ENCODE measurements at places on chromosomes 6 and 20.

GRCh38 chr6:105932440-105932839, 153.7 kb upstream of the PRDM1 start:
- DNase-seq = no peak

- DNase-seq = no peak
Observed at GRCh38 chr20:33602826-33603590, 59.1 kb upstream of the C20orf144 start.

DNA sequence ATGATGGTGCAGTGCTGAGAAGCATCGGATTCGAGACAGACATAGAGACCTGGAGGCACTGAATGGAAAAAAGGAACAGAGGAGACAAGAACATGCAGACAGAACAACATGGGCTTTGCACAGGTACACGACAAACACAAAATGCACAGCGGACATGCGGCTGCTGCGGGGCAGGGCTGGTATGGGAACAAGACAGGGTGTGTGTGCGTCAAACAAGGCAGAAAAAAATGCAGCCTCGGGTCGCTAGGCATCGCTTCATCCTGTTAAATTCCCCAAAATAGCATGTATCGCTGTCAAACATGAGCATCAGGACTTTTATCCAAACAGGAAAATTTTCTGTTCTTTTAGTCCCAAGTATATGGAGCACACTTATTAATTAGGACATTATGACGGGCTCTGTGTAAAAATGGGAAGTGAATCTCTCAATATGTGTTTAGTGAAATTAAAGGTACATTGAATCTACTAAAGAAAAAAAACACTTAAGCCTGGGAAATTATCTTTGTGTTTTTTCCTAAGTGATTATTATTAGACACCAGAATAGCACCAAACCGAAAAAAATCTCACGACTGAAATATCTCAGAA, 36.1 kb upstream of the TBXT start:
- no peak for DNase-seq

GRCh38 chr20:37379967-37380828, 34.3 kb downstream of the SRC start:
- DNase-seq = no peak

- no peak for DNase-seq
Observed at GRCh38 chr6:151118461-151119123, 121.2 kb upstream of the AKAP12 start.

- DNase-seq = no peak
Observed at GRCh38 chr20:25535762-25536161, 49.6 kb downstream of the NINL start.

- no peak for DNase-seq
Observed at GRCh38 chr6:42453654-42454427, 2.1 kb upstream of the TRERF1 start.

- no peak for DNase-seq
Observed at GRCh38 chr6:42338744-42339222, 112.9 kb downstream of the TRERF1 start.

DNA sequence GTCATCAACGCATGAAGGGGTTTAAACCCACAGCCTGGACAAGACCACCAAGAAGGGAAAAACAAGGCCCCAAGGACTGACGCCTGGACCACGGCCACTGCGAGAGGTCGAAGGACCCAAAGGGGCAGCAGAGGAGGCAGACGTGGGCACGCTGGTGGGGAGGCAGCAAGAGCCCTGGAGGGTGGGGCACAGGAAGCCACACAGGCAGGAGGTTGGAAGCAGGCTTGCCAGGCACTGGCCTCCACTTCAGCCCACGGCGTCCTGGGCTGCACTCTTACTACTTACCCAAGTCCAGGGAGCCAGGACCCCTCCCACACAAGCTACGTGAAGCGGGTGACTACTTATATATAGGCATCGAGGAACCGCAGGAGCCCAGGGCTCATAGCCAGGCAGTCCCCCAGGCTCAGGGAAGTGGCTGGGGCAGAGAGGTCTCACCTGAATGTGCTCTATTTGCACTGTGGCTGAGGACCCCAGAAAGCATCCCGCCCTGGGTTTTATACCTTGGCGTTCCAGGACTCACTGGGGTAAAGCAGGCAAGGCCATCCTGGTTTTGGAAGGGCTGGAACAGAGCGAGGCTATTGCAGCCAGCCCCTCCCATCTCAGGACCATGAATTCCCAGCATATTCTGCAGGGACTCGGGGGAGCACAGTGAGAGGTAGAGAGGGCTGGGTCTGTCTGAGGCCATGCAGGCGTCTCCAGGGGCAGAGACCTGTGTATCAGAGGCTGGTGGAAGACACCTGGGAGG, 113.8 kb upstream of the AFDN start:
- DNase-seq = no peak

GRCh38 chr6:17032988-17033634, 68.7 kb upstream of the STMND1 start:
- DNase-seq = no peak

- DNase-seq = no peak
Observed at GRCh38 chr6:21946298-21946783, 350.5 kb downstream of the PRL start.

DNA sequence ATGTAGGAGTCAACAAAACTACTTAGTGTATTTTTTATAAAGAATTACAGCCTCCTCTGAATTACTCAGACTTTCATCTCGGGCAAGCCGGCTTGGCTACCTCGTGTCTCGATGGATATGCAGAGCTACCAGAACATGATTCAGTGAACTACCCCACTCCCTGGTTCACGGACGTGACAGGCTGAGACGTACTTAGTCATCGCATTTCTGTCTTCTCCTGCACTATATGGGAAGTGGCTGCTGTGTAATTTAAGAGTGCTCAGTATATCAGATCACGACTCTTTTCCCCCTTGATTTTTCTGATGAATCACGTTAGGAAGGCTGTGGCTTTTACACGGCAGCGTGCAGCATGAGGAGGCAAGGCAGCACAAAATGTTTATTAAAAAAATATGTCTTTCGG, 302.7 kb upstream of the ZFP64 start:
- no peak for DNase-seq

DNA sequence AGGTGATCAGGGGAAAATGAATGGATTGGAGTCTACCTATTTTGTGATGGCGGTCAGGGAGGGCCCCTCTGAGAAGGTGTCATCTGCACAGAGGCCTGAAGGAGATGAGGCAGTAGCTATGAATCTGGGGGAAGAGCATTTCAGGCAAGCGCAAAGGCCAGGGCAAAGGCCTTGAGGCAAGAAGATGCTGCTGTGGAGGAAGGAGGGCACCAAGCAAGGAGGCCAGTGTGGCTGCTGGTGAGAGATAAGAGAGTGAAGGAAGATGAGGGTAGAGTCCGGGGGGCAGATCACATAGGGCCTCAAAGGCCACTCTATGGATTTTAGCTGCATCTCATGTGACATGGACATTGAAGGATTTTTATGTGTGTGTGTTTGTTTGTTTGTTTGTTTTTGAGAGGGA, 20.6 kb upstream of the CSNK2A1 start:
- no peak for DNase-seq
